ENCODE measurements at places on chromosomes 5 and 9.

DNA sequence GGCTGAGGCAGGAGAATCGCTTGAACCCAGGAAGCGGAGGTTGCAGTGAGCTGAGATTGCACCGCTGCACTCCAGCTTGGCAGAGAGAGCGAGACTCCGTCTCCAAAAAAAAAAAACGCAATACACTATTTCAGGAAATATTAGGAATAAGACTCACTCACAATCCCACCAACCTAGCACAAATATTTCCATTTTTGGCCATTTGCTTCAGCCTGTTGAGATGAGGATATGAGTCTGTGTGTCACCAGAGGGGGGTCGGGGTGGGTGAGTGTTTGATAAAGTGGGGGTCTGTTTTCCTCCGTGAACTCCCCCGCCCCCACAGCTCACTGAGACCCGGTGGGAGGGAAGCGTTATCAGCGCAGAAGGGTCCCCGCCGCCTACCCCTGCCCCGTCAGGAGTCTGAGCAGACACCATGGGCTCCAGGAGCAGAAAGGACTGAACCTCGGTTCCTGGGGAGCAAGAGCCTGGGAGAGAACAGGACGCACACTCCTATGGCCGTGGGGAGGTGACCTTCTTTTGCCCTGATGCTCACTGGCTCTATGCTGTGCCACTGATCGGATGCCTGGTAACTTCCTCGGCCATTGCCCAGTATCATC, 153.8 kb upstream of the PHYKPL start:
- no peak for DNase-seq

DNA sequence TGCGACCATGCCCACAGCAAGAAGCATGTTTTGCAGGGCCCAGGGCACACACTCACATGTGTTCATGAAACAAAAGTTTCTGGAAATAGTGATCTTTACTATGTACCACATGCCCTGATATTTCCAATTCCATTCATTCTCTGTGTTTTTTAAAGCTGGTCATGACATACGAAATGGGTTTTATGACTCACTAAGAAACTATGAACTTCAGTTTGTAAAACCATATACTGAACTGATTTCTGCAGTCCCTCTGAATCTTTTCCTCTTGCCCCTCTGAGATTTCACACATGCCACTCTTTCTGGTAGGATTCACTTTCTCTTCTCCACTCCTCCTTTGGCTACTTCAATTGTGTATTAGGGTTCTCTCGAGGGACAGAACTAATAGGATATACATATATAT, 416.1 kb upstream of the TRPC7 start:
- no peak for DNase-seq

GRCh38 chr5:107563959-107564544, 106.7 kb downstream of the EFNA5 start:
- DNase-seq, result no peak

- no peak for DNase-seq
Observed at GRCh38 chr5:176388003-176388443, 375 bp downstream of the NOP16 start.

DNA sequence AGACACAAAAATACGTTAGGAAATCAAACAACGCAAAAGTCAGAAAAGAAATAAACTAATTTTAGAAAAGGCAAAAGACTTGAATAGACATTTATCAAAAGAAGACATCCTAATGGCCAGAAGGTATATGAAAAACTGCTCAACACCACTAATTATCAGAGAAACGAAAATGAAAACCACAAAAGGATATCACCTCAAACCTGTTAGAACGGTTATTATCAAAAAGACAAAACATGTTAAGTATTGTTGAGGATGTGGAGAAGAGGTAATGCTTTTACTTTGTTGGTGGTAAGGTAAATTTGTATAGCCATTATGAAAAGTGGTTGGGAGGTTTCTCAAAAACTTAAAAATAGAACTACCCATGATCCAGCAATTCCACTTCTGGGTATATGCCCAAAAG, 230.0 kb upstream of the RGMB start:
- DNase-seq, result no peak

DNA sequence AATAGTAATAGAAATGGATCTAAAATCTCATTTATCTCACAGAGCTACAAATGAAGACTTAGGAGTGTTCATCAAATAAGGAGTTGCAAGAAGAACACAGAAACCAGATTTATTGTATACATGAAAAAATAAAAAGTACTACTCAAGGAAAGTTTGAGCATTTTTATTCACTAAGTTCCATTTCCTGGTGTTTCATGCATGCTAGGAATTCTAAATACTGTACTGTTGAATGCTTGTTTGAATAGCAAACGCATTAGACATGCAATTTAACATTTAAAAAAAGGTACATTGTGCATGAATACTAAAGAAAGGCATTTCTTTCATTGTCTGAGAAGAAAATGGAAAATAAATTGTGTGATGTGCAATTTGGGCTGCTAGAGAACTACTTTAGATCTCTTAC, 52.1 kb downstream of the C6 start:
- DNase-seq, result no peak

- DNase-seq, result no peak
Observed at GRCh38 chr5:95884017-95884325, 61.4 kb upstream of the GLRX start.

DNA sequence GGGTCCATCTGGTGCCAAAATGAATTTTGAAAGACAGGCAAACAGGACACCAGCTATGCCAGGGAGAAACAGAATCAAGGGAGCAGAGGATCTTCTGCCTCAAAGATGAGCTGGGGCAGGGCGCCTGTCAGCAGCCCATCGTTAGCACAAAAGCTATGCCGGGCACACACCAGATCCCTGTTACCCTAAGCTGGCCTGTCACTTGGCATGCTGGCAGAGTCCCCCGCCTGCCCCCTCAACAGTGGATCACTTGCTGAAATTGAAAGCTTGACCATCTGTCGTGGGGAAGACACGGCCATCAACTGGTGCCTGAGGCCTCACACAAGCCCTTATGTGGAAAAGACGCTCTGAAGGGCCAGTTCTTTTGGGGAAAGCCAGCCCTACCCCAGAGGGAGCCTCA, 256.4 kb downstream of the EBF1 start:
- peak; percentile 86 for DNase-seq

DNA sequence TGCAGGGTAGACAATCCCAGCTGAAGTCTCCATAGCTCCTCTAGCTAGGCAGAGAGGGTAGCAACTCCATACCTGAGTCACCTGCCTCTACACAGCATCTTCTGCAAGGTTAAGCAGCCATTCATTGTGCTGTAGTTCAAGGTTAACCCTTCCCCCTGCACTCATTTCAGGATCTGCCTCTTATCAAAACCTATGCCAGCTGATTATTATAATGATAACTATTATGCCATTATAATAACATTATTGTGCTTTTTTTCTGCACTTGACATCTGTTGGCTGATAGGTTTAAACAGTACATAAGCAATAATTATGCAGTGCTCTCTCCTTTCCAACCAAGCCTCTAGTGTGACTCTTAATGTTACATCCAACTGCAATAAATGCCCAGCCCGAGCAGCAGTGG, 17.3 kb downstream of the SIL1 start:
- DNase-seq, result no peak

DNA sequence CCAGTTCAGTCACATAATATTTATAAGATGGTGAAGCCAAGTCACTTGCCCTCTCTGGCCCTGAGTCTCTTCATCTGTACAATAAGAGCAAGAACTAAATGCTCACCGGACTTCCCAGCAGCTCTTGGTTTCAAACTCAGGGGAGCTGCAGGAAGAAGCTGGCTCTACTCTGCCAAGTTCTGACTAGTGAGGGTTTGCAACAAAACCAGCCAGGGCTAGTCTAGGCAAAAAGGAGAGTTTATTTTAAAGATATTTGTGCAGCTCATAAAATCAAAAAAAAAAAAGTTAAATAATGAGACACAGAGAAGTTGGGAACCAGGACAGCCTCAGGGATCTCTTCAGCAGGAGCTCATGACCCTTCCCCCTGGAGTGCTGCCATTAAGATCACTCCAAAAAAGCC, 107.3 kb downstream of the DOCK2 start:
- DNase-seq, result no peak

DNA sequence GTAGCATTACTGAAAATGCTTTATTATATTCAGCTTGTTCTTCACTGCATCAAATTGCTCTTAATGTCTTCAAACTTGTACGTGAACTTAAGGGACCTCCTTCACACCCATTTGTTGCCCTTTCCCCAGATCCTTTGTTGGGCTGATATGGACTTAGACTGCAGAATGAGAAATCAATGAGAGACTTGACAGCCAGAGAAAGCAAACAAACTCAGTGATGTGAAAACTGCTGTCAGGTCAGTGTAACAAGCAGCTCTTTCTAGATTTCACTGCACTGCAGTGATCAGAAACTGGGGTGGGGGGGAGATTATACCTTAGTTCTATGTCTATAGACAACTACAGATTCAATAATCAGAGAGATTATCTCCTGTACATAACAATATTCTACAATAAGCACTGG, 491.0 kb upstream of the DAP start:
- DNase-seq, result no peak

DNA sequence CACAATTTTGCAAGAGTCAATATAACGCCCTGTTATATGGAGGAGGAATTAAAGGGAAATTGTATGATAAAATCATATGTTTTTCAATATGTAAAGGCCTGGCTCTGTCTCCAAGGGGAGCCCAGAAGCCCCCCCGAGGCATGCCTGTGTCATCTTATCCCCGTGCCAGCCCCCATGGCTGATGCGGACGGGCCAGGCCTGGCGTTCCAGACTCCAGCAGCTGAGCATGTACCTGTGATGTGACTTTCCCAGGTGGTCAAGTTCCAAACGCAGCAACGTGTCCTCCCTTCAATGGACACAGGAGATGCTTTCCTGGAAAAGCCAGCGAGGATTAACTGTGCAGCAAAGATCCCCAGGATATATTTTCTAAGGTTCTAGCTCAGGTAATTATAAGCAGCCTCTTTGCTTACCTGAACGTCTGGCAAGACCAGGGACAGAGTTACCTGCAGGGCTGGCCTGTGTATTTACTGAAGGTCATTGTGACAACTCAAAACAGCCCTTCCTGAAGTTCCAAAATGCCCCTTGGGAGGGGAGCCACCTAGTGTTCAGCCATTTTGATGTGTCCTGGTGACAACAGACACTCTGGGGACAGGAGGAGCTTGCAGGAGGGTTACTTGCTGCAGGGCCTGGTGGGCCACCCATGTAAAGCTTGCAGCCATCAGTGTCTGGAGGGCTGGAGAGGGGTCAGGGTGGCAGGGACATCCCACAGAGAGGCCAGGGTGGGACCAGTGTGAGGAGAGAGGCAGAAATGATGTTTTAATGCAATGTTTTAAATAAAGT, 53.3 kb upstream of the RNU6ATAC start:
- DNase-seq, result no peak

DNA sequence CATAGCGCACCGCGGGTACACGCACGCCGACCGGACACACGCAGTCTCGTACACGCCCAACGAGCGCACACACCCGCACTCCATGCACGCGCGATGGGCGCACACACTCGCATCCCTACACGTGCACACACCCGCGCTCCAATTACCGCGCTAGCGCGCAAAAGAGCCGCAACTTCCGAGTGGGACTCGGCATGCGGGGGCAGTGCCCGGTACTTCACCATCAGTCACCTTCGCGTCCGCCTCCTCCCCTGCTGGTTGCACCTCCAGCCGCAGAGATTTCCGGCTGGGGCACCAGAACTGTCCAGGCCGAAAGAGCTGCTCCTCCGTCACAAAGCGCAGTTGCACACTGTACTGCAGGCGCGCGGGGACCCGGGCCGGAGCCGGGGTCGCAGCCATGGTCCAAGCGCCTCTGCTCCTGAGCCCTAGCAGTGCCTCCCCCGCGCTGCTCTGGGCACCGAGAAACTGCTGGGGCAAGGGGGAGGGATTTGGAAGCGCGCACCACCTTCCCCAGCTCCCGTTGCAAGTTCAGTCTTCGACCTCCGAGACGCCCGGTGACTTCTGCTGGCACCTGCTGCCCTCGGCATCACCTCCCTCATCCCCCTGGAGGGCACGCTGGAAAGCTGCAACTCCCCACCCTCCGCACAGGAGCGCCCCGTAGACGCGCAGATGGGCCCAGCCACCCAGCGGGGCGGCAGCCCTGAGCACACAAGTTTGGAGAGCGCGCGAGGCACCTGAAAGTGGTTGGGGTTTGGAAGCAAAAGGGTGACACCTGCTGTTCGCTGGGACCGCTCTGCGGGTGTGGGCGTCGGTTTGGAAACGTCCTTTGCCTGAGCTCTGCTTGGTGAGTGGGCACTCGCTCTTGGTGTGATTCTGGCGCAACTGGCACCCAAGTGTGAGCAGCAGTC, 337.4 kb upstream of the PUM3 start:
- DNase-seq, result peak; percentile 85

DNA sequence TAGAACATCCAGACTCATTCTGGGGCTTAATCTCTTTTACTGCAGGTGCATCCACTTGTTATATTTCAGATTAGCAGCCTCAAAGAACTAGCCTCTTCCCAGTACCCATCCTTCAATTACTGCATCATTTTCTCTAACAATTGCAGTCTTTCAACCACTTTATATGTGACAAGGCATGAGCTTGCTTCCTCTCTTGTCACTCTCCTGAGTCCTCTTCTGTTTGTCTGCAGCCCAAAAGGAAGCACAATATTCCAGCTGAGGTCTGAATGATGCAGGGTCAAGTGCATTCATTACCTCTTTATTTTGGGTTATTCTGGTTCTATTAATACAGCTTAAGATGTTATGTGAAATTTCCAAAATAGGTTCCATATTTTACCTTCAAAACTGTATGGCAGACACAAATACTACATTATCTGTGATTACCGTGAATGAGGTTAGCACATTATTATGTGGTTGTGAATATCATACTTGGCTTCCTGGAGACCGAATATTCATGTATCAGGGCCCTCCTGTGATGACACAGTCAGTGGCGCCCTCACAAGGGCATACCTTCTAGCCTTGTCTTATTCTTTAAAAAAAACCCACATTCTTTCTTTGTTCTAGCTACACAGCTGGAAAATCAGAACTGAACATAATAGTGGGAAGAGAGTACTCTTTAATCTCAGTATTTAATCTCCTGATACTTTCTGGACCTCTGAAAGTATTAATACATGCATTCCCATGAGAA, 323.8 kb downstream of the PDE4D start:
- no peak for DNase-seq
